NK-92 treated with Interleukin-12 subunit alpha and Interleukin-12 subunit beta, amount 100 ng/mL, for 24 hours (cell line): ENCODE measurements at places on chromosomes 11 and 22.
A peak's percentile ranks its signal among the peaks of the same experiment; 100 is the strongest.

GRCh38 chr11:64314146-64314804 lies 3.1 kb downstream of the TRMT112 start:
- DNase-seq: no peak

DNA sequence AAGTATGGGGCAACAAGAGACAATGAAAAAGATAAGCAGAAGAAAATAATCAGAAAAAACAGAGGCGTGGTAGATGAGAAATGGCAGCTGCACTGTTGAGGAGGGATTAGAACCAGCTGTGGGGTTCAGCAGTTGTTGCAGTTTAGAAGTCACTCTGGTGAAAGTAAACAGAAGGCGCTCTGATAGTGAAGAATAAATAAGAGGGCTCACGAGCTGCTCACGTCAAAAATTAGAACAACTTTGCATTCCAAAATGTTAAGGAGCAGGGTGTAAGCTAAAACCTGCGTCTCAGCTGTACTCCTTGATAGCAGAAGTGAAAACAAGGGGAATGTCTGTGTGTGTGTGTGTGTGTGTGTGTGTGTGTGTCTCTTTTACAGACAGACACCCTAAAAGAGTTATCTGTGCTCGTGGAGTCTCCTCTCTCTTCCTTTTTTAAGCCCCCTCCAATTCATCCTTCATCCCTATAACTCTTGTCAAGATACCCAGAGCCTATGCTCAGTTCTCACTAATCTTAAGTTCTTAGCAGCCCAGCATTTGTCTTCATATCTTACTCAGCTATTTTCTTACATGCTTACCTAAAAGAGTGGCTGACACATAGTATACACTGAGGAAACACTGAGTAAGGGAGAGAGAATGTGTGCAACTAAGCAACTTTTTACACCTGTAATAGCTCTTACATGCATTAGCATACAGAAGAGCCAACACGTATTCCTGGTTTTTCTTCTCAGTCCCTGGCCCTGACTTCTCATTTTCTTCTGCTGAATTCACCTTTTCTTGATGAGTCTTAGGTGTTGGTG lies 8.9 kb downstream of the TTC17 start:
- no peak for DNase-seq

DNA sequence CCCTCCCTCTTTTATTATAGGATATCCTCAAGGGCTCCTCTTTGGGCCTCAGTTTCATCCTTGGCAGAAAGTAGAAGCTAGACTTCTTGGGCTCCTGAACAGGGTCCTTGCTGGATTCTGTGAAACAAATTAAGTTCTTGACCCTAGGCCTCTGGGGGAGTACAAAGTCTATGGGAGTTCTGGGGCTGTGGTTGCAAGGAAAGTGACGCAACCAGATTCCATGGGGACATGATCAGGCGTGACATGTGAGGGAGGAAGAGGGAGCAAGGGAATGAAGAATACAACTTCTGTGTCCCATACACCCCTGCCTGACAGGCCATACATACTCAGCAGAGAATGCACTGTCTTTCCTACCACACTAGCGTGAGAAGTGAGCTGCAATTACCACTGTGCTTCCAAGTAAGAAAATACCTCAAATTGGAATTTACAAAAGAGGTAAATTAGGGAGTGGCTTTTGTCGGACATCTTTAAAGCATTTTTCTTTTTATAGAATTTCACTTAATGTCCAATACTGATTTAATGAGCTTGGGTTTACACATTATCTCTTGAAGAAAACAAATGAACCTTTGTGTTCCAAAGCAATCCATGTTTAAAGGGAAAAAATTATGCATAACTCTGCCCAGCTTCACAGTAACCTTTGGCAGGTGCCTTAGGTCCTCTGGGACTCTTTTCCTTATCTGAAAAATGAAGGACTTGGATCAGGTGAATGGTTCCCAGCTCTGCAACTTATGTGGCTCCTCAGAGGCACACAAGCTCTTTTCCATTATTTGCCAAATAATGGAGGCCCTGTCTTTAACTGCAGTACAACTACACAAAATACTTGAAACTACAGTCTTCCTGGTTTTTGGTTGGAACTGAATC lies 38.9 kb downstream of the LIMK2 start:
- DNase-seq: no peak

GRCh38 chr11:23399995-23400394 lies 539.7 kb upstream of the CCDC179 start:
- DNase-seq: no peak

DNA sequence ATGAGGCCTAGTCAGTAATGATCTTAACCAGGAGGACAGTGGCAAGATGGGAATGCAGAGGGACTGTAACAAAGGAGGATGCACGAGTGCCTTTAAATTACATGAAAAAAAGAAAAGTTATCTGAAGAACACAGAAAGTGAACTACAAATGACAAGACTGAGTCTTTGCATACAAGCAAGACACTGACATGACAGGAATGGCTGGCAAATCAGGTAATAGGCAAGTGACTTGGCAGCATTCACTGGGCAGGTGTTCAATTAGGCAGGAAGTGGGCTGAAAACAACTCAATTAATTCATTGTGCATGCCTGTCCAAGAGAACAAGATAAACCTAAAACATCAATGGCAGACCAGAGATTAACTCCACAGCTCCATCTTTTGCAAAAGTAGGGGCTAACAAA lies 24.0 kb downstream of the SMCO4 start:
- no peak for DNase-seq

- no peak for DNase-seq
These were observed 30.2 kb downstream of the C11orf91 start for GRCh38 chr11:33670250-33671011.

DNA sequence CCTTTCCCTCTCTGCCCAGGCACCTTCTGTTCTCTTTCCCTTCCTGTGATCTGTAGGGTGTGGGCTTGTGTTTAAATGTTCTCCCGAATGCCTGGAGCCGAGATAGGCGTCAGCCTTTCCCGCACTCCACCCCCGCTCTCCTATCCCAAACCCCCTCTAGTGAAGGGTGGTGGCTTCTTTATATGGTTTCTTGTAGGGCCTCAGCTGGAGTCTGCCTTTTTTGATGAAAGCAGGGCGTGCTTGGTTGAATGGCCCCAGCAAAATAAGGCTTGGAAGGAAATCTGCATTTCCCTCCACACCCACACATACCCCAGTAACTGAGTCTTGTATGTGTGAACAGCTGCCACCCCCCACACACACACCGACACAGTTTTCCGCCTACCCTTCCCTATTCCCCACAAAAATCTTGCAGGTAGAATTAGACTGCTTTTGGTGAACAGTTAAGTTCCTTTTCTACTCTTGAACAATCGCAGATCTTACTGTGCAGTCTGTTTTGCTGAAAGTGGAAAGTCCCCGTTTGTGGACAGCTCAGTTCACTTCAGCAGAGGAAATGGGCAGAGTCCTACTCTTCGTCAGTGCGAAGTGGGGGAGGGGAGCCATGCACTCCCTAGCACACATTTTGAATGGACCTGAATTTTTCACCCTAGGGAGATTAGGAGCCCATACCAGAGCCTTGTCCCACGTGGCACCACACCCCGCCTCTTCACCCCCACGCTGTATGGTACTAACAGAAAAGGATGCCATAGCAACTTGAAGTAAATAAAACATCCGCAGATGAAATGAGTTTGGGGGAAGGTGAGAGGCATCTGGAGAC lies 25.5 kb upstream of the GRK2 start:
- DNase-seq: peak; percentile 69

- no peak for DNase-seq
These were observed 119.2 kb downstream of the FEZ1 start for GRCh38 chr11:125376856-125377255.

DNA sequence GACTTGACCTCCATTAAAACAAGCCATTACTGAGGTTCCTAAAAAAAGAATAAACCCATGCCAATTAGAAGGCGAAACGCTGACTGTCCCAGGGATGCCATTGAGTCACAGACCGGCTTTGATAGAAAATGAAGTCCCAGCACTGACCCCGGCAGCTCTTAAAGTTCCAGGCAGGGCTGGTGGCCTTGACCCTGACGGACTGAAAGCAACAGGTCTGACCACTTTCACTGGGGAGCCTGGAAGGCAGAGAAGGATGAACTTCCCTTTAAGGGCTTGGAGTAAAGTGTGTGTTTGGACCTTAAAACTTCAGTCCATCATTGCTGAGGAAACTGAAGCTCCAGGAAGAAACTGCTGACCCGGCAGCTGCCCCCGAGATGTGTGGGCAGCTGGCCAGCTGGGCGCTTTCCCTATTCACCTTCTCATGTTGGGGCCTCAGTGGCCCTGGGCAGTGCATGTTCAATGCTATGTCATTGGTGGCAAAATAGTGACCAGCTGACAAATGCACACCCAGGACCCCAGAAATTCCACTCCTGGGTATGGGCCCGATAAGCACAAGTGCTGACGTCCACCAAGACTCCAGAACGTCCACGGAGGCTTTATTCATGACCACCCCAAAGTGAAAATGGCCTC lies 18.9 kb upstream of the EFCAB6 start:
- no peak for DNase-seq

DNA sequence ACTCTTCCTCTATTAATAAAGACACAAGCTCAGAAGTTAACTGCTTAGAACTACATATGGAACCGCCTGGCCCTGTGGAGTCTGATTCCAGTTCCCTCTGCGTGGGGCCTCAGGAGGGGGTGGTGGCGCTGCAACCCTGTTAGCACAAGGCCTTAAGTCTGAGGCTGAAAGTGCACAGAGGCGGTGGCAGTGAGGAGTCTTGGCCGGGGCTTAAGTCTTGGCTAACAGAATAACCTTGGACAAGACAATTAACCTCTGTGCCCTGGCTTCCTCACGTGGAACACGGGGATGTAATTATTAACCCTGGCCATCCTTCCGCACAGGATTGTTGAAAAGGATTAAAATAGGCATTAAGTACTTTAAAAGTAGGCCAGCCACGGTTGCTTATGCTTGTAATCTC lies 191.5 kb downstream of the CEP164 start:
- DNase-seq: no peak

GRCh38 chr22:41752011-41752970 lies 48.2 kb upstream of the CCDC134 start:
- DNase-seq: no peak

- no peak for DNase-seq
These were observed 972.1 kb downstream of the TBC1D22A start for GRCh38 chr22:47734511-47734910.

DNA sequence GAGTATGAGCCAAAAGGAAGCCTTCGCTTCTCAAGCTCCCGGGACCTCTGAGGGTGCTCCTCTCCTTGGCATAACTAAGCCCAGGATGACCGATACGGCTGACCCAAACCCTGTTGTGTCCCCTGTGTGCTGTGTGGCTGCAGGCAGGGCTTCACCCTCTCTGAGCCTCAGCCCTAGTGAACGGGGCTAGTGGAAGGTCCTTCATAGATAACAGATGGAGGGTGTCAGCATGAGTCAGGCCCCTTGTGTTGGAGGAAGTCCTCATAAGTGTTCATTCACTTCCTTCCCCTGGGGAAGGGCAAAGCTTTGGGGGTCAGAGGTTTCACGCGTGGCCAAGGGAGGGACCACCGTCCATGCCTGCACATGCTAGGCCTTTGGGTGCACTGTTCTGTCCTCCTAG lies 21.5 kb downstream of the SHISAL1 start:
- peak; percentile 24 for DNase-seq

DNA sequence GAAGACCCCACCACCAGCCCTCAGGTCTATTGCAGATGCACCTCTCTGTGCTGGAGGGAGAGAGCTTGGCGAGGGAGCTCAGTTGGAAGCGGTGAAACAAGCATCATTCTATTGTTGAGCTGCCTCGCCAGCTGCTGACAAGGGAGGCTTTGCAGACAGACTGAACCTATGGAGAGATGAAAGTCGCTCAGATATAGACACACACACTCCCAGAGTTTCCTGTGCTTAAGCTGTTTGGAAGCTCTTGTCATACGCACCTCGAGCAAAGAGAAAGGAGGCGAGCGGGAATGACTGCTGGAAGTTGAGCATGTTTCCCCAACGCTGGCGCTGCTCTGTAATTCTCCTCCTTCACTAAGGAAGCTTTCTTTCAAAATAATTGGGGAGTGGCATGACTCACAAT lies 126.1 kb downstream of the TRIM29 start:
- no peak for DNase-seq

- no peak for DNase-seq
These were observed 61.7 kb downstream of the PRDM11 start for GRCh38 chr11:45208135-45208534.

- DNase-seq: no peak
These were observed 49.6 kb upstream of the NECTIN1 start for GRCh38 chr11:119778391-119779194.
